AG08395 (cell line): ENCODE measurements at places on chromosomes 5 and 9.

GRCh38 chr5:76393035-76393680 is 9.9 kb upstream of the IQGAP2 start:
- DNase-seq: no peak

- no peak for DNase-seq
These were observed 613 bp upstream of the COL15A1 start for GRCh38 chr9:98942906-98943681.

DNA sequence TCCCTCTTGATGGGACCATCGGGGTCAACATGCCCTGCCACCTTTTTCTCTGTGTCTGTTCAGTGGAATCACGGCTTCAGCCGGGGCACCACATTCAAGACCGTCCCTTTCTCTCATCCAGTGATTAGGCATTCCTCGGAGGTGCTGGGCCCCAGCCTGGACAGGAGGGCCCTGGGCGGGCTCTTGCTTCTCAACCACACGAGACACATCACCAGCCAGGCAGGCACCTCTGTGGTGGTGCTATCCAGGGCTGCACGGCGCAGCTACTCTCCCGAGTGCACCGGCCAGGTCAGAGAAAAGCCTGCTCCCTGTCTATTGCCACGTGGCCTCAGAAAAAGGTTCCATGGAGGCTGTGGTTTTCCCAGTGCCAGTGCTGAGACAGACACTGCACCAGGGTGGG is 255.2 kb upstream of the IRX1 start:
- no peak for DNase-seq

- no peak for DNase-seq
These were observed 56.5 kb upstream of the ANGPTL2 start for GRCh38 chr9:127178686-127179632.

- DNase-seq: no peak
These were observed 235.1 kb upstream of the ADAMTSL1 start for GRCh38 chr9:18238752-18239447.

GRCh38 chr9:19931098-19931890 is 142.5 kb upstream of the SLC24A2 start:
- no peak for DNase-seq

- no peak for DNase-seq
These were observed 16.7 kb upstream of the TNFSF8 start for GRCh38 chr9:114947058-114947457.

- DNase-seq: no peak
These were observed 75.3 kb downstream of the C9orf153 start for GRCh38 chr9:86184138-86184524.

DNA sequence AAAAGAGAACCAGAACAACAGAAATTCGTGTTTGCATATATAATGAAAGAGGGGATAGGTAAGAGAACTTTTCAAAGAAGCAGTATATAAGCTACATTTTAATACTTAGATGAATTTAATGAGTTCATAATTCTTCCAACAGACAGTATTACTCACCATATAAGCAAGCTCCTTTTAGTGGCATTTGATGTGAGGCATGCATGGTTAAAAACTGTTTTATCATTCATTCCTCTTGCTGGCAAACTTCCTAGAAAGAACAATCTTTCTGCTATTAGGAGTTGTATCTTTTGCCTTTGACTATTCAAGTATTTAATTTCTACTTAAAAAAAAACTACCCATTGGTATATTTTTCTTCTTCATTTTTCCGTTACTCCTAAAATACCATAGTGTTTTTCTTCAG is 65.7 kb upstream of the EIF4EBP3 start:
- DNase-seq: peak; percentile 20

- no peak for DNase-seq
These were observed 47.6 kb upstream of the EGFL7 start for GRCh38 chr9:136614967-136615623.

DNA sequence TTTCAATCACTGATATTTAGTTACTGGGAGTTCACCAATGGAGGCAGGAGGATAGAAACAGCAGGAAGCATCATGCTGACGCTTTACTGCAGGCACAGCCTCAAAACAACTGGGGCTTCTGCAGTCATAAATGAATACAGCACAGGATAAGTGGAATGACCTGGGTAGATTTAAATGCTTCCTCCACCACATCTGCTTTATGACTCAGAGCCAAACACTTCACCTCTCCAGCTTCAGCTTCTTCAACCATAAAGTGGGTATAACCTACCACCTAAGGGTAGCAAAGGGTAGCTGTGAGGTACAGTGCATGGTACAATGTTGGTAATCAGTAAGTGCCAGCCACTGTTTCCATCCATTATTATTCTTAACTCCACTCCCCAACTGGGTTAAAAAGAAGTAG is 28.4 kb downstream of the RASEF start:
- no peak for DNase-seq

DNA sequence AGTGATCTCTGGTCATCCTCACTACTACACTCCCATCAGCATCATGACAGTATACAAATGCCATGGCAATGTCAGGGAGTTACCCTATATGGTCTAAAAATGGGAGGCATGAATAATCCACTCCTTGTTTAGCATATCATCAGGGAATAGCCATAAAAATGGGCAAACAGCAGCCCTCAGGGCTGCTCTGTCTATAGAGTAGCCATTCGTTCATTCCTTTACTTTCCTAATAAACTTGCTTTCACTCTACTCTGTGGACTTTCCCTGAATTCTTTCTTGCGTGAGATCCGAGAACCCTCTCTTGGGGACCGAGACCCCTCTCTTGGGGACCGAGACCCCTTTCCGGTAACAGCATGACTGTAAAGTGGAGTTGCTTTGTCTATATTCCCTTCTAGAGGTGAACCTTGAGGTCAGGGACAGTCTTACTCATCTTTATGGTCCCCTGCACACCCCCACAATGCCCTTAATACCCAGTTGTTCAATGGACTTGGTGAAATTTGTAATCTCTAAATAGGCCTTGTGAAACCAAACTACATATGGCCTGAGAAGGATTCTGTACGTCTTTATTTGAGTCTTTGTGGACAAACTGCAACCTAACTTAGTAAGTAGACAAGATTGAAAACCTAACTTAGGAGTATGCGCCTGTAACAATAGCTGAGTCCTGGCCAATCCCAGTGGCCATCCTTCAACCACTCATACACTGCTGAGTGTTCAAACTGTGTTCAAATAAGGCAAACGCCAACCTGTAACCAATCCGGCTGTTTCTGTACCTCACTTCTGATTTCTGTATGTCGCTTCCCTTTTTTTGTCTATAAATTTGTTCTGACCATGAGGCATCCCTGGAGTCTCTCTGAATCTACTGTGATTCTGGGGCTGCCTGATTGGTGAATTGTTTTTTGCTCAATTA is 32.3 kb upstream of the UBTD2 start:
- no peak for DNase-seq

DNA sequence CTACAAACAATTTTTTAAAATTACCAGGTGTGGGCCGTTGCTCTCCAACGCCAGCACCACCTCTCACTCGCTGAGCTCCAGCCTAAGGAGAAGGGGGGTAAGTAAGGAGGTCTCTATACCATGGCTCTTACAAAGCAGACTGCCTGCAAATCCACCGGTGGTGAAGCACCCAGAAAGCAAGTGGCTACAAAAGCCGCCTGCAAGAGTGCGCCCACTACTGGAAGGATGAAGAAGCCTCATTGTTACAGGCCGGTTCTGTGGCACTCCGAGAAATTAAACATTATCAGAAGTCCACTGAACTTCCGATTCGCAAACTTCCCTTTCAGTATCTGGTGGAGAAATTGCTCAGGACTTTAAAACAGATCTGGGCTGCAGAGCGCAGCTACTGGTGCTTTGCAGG is 46.0 kb downstream of the CDO1 start:
- DNase-seq: no peak

DNA sequence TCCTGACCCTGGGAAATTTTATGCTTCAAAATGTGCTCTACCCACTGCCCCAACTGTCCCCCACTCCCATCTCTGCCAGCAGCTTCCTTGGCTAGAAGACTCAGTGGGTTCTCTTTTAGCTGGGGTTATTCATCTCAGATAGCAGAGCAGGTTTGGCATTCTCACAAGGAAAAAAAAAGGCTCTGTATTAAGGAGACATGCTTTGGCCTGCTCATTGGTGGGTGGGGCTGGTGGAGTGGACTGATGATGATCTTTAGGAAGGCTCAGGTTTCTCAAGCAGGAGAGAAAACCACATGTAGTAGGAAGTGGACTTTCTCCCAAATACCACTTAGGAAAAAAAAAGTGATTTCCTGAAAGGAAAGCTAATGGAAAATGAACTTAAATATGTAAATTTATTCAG is 279.2 kb upstream of the ZNF462 start:
- DNase-seq: no peak

DNA sequence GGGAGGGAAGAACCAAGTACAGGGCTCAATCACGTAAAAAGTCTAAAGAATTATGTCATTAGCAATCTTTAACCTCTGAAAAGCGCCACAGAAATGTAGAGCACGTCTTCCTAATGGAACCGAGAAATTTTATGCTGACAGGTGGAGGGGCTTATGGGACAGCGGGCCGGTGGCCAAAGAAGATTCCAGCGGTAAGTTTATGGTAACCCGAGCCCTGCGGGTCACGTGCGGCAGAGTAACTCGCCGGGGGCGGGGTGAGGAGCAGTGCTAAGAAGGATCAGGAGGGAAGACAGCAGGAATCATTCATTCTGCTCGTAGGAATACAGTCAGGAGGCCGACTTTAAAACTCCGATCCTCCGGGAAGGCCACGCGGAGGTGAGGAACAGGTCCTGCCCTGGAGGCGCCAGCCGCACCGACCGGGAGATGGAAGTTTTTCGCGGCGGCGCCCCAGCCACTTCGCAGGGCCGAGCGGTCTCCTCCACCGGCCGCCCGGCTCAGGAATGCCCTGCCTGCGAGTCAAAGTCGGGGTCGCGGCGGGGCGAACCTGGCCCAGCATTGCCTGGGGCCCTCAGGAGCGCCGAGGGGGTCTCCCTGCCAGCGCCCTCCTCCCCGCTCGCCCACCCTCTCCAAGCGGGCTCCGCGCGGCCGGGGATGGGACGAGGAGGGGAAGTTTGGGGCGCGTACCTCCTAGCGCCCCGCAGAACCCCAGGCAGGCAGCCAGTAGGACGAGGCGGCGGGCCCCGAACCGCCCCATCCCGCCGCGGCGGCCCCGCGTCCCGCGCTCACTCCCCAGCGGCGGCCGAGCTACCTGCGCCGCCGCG is 101.8 kb downstream of the ESM1 start:
- peak; percentile 44 for DNase-seq

DNA sequence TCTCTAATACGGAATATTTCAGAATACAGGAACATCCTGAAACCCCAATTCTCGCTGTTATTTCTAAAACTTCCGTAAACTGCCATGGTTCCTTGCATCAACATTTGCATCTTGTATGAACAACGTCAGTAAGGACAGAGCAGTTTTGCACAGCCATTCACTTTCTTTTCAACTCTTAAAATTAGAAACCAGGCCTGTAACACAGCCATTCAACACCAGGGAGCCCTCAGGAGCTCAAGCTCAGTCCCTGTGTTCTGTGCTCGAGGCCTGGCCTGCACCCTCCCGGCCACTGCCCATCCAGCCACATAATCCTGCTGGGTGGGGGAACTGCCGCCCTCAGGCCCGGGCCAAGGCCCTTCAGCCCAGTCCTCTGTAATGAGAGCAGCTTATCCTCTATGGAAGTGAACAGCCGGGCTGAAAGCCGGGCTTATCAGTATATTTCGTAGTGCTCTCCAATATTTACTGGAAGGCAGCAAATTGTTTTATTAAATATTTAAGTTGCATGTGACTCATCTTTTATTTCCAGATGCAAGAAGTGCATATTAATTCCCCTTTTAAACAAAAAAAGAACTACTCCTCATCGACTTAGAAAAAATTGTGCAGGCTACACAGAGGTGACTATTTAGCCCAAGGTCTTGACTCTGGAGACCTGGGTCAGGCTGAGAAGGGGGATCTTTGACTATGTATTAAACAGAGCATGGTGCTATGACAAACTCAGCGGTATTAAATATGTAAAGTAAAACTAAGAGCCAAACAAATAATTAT is 33.2 kb upstream of the SLC6A3 start:
- DNase-seq: no peak

- DNase-seq: no peak
These were observed 60.3 kb downstream of the DUSP1 start for GRCh38 chr5:172710676-172711075.

- no peak for DNase-seq
These were observed 1.2 kb upstream of the ENTREP1 start for GRCh38 chr9:69323861-69324260.

GRCh38 chr9:136992819-136993369 is 672 bp downstream of the PAXX start:
- DNase-seq: no peak

DNA sequence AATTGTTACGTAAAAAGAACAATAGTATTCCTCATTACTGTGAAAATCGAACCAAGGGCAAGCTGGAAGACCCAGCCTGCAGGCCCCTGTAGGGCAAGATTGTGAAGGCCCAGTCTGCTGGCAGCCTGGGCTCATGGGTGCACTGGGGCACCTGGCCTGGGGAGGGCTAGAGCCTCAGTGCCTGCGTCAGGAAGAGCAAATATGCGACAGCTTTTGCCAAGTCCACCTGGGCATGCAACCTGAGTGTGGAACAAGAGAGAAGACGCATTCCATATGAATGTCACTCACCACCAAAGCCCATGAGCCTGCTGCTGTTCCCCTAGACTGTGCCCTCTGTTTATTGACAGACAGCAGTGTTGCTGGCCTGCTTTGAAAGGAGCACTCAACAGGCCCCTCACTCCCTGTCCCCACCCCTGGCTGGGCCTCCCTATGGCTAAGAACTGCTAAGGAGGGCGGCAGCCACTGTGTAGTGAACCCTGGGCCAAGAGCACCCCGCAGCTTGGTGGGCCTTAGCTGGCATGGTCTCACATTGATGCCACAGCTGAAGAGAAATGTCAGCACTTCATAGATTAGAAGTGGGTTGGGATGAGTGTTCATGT is 28.2 kb downstream of the PSD2 start:
- no peak for DNase-seq

- peak; percentile 2 for DNase-seq
These were observed 16.9 kb upstream of the PLCXD3 start for GRCh38 chr5:41527201-41527779.

GRCh38 chr5:4704951-4705350 is 435.2 kb upstream of the ADAMTS16 start:
- no peak for DNase-seq
